ENCODE measurements at places on chromosomes 4 and X. TPM values are rescaled to one million over a fixed set of nuclear protein-coding genes. Genes with fewer than 3 reads are reported as not detected.

The DCLK2 gene
- not detected for total RNA-seq

The CENPU gene
- 82.7 TPM for total RNA-seq

The FRAS1 gene
- not detected for total RNA-seq

The PPARGC1A gene
- not detected for total RNA-seq

DNA sequence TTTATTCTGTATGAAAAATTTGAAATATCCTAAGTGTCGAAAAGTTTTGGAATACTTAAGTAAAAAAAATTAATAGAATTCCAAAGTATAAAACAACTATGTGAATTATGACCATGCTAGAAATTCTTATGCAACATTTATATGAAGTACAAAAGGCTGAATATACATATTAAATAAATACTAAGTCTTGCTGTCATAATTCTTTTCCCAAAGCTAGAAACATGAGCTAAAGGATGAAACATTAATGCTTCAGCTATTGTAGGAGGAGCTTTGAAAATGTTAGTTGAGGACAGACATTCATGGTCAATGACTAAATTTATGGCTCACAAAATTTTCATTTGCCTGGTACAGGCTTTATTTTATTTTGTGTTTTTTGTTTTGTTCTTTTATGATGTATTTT lies 207.3 kb downstream of the GABRB1 start:
- DNase-seq, result no peak

DNA sequence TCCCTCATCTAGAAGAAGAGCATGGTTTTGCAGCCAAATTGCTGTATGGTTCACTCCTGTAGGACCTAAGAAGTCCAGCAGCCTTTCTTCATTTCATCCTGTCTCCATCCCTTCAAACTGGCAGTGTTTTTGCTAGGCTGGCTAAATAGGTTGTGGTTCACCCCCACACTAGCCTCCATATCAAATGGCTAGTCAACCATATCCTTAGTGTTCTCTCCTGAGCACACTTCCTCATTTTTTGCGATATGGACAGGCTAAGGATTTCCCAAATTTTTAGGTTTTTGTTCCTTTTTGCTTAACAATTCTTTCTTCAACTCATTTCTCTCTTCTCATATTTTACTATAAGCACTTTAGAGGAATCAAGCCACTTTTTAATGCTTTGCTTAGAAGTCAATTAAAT lies 98.8 kb upstream of the NOCT start:
- DNase-seq, result no peak

GRCh38 chr4:137417676-137418075 lies 114.6 kb downstream of the PCDH18 start:
- DNase-seq, result no peak

GRCh38 chrX:130680164-130681035 lies 222.6 kb downstream of the ENOX2 start:
- DNase-seq, result no peak

- no peak for DNase-seq
These were observed 239.7 kb upstream of the FAM241A start for GRCh38 chr4:111905511-111905910.

DNA sequence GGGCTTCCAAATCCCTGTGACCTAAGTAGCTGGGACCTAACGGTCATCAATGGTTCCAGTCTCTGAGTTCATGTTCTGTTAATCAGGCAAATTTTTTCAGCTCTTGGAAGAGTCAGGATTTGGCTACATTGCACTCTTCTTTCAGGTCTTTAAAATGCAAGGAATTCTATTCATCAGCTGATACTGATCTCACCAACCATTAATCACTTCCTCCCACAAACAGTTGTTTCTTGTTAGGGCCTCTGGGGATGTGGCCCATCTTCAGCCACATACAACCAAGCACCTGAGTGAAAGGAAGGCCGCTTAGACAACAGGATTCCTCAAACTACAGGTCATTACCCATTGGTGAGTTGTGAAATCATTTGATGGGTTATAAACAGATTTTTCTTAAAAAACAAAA lies 71.7 kb downstream of the FANCB start:
- DNase-seq, result no peak

- DNase-seq, result no peak
These were observed 78.4 kb upstream of the MAP3K15 start for GRCh38 chrX:19593690-19594089.

GRCh38 chrX:13681595-13681994 lies 7.3 kb upstream of the RAB9A start:
- no peak for DNase-seq

GRCh38 chrX:12042615-12043014 lies 95.7 kb upstream of the FRMPD4 start:
- no peak for DNase-seq

DNA sequence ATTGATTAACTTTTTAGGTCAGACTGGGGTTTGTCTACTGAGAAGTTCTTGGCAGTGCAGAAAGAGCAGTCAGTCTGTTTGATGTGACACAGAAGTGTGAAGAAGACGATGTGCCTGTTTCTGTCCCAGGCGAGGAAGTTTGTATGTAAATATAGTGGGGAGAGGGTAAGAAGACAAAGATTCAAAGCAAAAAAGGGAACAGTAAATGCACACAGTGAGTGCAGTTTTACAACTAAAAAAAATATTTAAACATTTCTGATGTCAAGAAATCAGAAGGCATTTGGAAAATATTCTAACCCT lies 264.9 kb downstream of the RAPGEF2 start:
- no peak for DNase-seq

DNA sequence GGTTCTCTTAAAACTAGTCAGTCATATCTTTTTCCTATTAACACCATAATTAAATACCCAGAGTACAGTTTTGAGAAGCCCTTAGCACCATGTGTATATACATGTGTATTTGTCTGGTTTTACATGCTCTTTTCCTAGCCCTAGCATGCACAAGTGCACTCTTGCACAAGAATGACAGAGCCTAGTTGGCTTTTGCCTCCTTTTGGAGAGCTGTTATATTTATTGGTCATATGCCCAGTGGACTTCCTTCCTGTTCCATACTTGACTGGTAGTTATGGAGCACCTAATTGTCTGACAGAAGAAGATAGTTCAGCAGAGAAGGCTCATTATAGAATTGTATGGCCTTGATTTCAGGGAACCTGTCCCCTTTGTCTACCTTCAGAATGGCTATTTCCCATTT lies 155.6 kb downstream of the ARX start:
- DNase-seq, result no peak

DNA sequence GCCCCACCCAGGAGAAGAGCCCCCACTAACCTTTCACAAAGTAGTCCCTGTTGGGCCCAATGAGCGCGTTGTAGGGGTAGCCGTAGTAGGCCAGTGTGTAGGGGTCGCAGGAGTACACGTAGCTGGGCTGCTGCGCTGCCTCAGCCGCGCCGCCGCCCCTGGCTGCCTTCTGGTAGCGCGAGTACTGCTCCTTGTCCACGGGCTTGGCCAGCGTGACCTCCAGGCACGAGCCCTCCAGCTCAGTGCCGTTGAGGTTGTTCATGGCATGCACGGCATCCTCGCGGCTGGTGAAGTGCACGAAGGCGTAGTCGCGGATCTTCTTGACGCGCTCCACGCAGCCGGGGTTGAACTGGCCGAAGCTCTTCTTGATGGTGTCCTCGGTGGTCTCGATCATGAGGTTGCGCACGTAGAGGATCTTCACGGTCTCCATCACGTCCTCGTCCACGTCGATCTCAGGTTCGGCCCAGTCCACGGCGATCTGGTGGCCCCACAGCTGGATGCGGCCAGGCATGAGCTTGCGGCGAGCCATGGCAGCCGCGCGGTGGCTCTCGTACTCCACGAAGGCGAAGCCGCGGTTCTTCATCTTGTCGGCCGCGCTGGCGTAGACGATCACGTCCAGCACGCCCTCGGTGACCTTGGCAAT lies 102.7 kb downstream of the CHRNA9 start:
- no peak for DNase-seq

DNA sequence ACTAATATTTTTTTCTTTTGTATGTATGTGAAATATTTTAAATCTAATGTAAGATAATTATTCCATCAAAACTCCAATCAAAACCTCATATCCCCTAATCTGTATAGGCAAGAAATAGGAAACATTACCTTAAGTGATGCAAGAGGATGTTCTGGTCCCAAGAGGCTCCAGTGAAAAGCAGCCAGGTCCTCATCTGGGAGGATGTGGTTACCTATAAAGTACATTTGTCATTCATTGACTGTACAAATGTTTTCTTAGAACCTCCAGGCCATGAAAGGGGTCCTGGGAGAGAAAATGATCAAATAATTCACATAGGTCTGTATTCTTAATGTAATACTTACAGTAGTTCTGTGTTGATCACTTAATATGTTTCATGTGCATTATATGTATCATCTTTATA lies 25.5 kb downstream of the FAM120C start:
- DNase-seq, result no peak

- no peak for DNase-seq
These were observed 701.2 kb upstream of the LCORL start for GRCh38 chr4:18722748-18723191.

DNA sequence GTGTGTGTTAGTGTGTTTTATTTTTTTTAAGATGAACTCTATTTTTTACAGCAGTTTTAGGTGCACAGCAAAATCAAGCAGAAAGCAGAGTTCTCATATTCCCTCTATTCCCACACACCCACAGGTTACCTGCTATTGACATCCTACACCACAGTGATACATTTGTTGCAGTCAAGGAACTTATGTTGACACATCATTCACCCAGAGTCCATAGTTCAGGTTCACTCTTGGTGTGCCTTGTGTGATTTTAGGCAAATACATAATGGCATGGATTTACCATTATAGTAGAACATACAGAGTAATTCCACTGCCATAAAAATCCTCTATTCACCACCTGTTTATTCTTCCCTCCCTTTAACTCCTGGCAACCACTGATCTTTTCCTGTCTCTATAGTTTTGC lies 28.7 kb downstream of the DIAPH2 start:
- no peak for DNase-seq

GRCh38 chr4:26035921-26036320 lies 121.9 kb downstream of the SMIM20 start:
- DNase-seq, result no peak

DNA sequence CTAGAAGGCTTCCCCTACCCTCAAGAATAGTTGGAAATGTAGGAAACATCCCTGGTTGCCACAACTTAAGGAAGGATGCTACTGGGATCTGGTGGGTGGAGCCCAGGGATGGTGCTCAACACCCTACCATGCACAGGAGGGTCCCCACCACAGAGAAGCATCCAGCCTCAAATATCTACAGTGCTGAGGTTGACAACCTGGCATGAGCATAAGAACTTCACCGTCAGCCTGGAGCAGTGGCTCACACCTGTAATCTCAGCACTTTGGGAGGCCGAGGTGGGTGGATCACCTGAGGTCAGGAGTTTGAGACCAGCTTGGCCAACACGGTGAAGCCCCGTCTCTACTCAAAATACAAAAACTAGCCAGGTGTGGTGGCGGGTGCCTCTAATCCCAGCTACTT lies 24.0 kb upstream of the ASMTL start:
- no peak for DNase-seq

- DNase-seq, result no peak
These were observed 2.2 kb upstream of the VGLL1 start for GRCh38 chrX:136529795-136530194.

DNA sequence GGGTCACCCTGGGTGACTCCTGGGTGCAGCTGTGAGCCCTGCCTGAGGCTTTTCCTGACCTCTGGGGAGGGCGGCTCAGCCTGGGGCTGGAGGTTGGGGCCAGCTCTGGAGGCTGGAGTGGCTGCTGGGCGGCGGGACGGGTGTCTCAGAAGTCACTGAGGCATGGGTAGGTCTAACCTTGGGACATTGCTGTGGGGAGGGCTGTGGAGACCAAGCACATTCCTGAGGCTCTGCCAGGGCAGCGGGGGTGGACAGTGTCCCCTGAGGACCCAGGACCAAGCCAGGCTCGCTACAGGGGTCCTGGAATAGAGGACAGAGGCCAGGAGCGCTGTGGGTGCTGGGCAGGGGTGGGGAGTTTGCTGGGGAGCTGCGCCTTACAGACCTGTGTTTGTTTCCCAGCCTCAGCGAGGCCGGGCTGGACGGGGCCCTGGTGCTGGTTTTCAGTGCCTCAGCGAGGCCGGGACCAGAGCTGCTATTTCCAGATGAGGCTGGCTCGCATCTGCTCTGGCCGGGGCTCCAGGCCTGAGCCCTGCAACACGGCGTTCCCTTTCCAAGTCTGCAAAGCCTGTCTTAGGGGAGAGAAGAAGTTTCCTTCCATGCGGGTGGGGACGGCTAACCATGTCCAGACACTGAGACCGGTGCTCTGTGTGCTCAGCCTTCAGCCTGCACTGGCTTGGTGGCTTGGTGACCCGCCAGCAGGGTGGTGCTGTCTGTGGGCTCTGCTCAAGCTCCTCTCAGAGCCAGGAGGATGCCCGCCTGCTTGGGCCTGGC lies 3.0 kb upstream of the SLC25A6 start:
- no peak for DNase-seq

DNA sequence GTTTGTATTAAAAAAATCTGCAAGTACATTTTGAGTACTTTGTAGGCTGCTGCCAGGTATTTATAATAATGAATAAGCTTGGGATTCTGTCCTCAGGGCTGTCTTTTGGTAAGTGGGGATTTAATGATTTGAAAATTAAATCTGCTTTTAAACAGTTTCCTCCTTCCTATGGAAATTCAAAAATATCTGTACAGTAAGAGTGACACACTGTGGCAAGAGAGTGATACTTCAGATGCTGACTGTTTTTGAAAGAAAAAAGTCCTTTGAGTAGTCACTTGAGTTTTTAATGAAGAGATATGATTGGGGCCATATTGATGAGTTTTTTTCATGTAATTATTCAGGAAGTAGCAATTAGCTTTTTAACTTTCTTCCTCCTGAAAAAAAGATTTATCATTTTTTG lies 49.2 kb downstream of the SMARCAD1 start:
- DNase-seq, result no peak

GRCh38 chr4:5710065-5710960 lies 688 bp upstream of the EVC start:
- DNase-seq, result no peak

- no peak for DNase-seq
These were observed 322.5 kb upstream of the GATB start for GRCh38 chr4:152083338-152083737.

DNA sequence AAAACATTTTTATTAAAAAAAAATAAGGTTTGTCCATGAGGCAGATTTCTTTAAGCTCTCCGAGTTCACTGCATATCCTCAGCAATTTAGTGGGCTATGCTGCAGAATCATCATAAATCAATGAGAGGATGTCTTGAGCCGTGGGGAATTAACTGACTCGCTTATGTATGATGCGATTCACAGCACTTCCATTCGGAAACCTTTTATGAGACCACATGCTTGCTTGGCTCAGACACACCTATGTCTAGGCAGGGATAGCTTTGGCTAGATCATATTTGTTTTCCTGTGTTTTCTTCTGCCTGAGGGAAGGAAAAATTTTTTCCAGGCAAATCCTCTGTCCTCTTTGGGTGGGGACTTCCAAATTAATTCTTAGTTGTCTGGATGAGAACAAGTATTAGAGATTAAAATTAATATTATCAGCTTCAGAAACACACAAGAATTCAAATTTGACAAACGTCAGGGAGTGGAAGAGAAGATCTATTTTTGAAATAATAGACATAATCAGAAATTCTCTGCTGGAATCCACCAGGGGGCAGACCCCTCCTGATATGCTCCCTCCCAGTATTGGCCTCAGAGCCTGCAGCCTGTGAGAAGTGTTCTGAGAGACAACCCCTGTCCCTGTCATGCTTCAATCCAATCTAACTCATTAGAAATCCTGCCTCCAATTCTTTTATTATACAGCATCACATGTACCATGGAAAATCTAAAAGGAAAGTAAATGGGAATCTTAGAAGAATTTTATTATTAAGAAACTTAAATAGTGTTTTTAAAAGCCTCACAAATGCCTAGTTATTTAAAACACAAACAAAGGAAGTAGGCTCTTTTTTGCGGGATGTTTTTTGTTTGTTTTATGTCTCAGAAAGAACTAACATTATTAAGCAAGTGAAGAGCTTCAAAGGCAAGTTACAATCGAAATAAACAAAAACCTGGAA lies 345.1 kb upstream of the TACR3 start:
- peak; percentile 17 for DNase-seq

- DNase-seq, result no peak
These were observed 904.3 kb upstream of the GRIA3 start for GRCh38 chrX:122279746-122280145.
